ENCODE measurements at places on chromosomes 2 and 18. TPM values are rescaled to one million over a fixed set of nuclear protein-coding genes. Genes with fewer than 3 reads are reported as not detected.

The PER2 gene
- total RNA-seq, result 13.5 TPM

The CFAP53 gene
- 0.37 TPM for total RNA-seq

The TLX2 gene
- 0.18 TPM for total RNA-seq

The GALM gene
- 56.0 TPM for total RNA-seq

DNA sequence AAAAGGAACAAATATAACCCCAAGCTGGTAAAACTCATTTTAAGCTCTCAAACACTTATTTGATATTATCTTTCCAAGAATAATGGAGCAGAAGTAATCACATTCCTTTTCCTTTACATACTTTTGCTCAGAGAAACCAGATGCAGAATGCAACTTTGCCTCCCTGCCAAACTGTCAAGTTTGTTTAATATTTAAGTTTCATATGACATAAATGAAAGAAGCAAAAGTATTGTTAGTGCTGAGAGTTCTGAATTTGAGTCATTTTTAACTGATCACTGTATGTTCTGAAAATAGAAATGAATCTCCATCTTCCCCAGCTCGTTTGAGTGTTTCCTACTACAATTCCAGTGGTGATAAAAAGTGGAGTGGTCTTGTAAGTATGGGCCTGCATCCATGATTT is 423.4 kb downstream of the PID1 start:
- no peak overlapping the region for H3K4me3 ChIP-seq
